ENCODE measurements at places on chromosomes 3 and 15.

DNA sequence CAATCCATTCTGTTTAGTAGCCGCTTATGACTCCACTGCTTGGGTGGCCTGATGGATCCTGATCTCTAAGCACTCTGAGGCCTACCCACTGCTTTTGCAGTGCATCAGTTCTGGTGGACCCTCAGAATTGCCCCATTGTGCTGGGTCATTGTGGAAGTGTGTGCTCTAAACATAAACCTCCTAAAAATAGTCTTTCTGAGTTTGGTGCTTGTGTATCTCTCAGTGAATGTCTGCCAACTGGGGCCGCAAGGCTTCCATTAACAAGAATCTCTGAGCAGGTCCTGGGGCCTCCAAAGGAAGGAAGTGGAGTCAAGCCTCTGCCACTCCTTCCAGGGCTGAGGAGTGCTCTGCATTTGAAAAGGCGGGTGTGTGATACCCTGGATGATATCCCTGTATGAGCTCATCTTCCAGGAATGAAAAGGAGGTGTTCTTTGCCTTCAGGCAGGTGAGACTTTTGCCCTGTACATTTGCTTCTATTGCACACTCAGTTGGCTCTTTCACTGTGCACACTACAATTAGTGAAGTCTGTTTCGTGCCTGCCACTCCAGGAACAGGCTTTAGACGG, 80.0 kb upstream of the CACNA2D3 start:
- no peak for DNase-seq

- no peak for DNase-seq
Observed at GRCh38 chr15:65032801-65033537, 3.5 kb upstream of the MTFMT start.

DNA sequence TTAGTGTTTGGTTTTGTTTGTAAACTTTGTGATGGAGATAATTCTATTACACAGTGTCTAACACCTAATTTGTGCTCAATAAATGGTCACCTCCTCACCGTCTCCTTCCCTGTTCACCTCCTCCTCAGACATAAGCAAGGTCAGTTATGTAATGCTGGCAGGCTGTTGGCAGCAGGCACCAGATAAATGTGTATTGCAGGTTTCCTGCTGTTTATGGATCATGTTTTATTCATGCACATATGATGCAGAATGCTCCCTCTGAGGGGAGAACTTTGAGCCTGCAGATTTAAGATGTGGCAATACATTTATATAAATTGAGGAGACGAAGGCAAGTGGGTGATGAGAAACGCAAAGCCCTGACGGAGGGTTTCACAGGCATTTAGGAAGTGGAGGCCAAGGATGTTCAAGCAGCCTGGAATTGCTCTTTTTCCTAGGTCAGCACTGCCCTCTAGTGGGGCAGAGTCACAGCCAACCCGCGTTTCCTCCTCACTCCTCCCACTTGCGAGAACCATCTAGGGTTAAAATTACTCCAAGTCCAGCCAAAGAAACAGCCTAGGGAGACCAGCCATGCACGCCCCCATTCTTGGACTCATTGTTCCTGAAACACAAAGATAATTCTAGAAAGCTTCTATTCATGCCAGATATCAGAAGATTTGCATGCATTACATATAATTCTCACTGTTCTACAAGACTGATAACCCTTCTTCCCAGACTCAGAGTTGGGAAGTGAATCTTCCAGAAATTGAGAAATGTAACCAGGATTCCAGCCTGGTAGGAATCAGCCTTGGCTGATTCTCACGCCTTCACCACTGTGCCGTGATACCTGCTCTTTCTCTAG, 228.7 kb downstream of the SLCO3A1 start:
- DNase-seq, result peak; percentile 30

DNA sequence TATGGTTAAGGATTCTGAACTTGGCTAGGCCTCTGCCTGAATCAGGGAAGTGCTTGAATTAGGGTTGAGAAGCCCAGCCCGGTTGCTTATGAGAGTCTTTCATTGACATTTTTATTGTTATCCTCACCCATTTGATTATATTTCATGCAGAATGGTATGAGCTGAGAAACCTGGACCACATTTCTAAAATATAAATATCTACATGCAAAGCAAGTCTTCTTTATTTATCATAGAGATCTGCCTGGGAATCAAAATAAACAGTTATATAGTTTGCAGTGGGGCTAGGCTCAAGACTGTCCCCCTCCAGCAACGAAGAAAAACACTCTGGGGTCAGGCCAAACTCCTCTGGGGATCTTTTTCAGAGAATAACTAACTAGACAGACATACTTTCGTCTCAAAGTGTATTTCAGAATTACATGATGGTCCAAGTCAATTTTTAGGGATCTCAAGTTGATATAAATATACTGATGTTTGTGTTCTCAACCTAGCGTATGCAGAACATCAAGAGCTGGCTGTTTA, 675.4 kb upstream of the NR2F2 start:
- DNase-seq, result no peak

DNA sequence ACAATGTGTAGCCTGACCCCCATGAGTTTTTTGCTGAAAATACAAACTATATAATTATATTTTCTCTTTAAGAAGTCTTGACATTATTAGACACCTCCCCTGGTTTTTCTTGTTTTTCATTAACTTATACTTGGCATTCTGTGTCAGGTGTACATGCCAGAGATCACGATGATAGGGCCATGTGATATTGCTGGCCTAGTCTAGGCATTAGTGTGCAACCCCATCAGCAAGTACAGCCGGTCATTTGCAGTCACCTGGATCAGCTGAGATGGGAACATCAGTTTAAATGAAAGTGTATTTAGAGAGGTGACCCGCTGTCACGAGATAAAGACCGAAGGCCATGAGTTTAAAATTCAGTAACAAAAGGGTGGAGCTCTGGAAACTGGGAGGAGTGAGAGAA, 12.6 kb upstream of the SPPL2A start:
- no peak for DNase-seq
